ENCODE measurements at places on chromosomes 16 and 17. TPM values are rescaled to one million over a fixed set of nuclear protein-coding genes. Genes with fewer than 3 reads are reported as not detected.

AGRP gene
- total RNA-seq, result not detected

PRRT2 gene
- total RNA-seq, result 2.3 TPM

GRCh38 chr17:1597861-1598342 is 30.7 kb downstream of the SLC43A2 start:
- H3K4me1 ChIP-seq, result no peaks in the 10 kb centered on the region
- no peak overlapping the region for H3K27ac ChIP-seq
- no peaks in the 10 kb centered on the region for H3K27me3 ChIP-seq
- H3K36me3 ChIP-seq, result no peaks in the 10 kb centered on the region

GRCh38 chr16:30694926-30695693 is 3.9 kb upstream of the SRCAP start:
- no peak overlapping the region for H3K4me3 ChIP-seq
- DNase-seq, result no peak
- peaks cover 32% of the 10 kb centered on the region for H3K4me1 ChIP-seq
- no peak overlapping the region for H3K27ac ChIP-seq
- no peaks in the 10 kb centered on the region for H3K36me3 ChIP-seq
- H3K27me3 ChIP-seq, result no peaks in the 10 kb centered on the region

All from CD4-positive, alpha-beta T cell (primary cell).